T-cell (primary cell): ENCODE measurements at places on chromosomes 1 and 21.

DNA sequence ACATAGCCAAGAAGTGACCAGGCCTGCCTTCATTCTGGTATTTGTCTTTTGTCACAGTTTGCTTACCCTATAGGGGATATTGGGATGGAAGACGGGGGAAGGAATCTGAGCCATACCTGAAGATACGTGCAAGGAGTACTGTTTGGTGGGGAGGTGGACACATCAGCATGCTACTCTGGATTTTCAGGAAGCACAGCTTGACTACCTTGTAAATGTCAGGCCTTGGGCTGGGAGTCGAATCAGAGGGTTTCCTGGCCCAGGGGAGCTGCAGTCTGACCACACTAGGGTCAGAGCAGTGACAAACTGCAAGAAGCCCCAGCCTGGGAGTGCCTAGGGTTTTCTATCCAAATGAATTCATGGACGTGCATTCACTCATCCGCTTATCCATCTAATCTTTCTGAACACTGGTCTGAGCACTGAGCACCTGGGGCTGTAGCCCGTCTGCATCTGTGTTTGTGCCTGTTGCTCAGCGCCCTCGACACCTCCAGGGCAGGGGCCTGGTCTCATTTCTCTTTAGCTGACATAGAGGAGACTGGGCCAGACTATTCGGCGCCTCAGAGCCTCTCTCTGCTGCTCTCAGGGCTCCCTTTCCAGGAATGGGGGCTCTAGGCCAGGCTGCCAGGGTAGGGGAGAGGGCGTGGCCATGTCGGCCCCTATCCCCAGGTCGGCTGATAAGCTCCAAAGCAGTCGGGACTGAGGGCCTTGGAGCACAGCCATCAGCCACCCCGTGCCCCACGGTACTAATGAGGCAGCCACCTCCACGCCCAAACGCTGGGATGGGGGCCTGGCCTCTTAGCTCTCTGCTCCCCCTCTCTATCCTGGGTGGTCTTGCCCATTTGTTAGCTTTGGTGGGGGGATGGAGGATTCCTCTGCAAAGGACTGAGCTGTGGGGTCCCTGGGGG lies 47.0 kb upstream of the SLC2A1 start:
- no peak for DNase-seq

GRCh38 chr21:33859373-33860102 lies 56.1 kb downstream of the ATP5PO start:
- no peak for DNase-seq

GRCh38 chr1:165228676-165229075 lies 127.8 kb downstream of the LMX1A start:
- no peak for DNase-seq

- no peak for DNase-seq
These were observed 7.2 kb downstream of the INTS3 start for GRCh38 chr1:153735090-153735420.

DNA sequence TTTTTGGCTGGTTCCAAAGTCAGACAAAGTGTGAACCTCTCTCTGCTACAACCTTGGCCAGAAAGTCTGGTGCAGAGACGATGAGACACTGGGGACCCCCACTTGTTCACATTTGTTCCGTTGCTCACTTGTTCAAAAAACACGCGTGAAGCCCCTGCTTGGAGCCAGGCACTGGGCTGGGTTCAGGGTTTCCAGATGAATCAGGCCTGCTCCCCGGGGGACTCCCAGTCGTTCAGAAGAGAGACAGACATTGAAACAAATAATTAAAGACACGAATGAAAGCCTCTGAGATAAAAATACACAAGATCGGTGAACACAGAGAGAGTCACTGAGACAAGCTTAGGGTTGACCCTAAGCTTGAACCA lies 101.5 kb upstream of the RUNX3 start:
- DNase-seq, result no peak

GRCh38 chr1:103937763-103938357 lies 188.2 kb downstream of the AMY1C start:
- DNase-seq, result no peak

DNA sequence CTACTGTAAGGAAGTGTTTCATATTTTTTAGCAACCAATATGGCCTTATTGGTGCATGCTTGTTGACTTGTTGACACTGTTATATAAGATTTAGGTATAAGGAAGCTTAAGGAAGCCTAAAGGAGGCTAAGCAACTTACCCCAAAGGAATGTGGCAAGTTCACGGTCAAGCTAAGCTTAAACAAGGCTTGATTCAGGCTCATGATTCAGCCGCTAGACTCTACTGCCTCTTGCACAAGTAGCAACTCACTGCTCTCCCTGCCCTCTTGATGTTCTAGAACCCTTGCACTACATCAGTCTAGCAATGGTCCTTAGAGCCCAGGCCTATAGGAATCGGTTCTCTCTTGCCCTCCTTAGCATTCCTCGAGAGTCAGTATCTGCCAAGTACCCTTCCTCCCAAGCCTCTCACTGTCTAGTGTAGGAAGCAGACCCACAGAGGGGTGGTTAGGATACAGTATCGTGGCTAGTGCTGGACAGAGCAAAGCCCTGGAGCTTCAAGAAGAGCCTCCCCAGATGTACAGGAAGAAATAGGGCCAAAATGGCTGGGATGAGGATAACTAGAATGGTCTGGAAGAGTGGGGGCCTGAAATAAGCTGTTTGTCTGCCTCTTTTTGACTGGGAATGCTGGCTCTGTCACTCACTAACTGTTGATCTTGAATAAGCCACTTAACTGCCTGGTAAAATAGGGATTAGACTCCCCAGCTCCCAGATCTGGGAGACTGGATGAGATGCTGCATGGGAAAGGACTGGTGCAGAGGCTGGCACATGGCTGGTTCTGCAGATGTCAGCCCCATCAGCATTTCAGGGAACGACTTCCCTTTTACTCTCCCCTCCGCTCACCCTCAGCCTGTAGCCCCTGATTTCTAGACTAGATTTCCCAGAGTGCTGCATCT lies 122.2 kb downstream of the NAV1 start:
- no peak for DNase-seq

DNA sequence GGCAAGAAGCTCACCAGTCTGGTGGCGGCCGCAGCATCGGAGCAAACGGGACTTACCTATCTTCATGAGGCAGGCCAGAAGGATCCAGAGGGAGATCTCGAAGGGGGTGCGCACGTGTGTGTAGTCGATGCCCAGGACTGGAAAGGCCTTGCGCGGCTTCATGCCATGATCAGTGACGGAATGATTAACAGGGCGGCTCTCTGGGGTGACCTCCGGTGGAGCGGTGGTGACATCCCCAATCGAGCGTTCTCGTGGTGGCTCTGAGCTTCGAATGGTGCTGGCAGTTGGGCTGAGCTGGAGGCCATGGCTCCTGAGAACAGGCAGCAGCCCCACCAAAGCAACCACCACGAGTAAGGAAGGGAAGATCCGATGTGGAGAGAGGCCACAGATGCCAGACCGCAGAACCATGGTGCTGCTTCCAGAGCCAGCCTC lies 982 bp downstream of the SLC9A1 start:
- DNase-seq, result no peak

GRCh38 chr1:9990944-9991343 lies 6.1 kb upstream of the RBP7 start:
- DNase-seq, result no peak

DNA sequence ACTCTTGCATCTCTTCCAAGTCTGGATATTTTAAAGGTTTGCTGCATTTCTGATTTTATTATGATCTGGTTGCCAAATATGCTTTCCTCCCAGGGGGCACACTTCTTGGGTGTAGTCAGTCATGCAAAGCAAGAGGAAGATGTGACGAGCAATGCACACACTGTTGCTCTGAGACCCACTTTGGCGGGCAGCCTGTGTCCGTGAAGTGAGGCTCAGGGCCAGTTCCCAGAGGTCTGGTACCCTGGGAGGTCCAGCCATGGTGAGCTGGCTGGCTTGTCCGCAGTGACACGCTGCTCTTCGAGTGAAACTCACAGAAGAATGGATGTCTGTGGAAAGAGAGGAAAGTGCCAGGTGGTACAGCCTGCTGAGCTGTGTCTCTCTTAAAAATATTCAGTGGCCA lies 52.8 kb upstream of the EDN2 start:
- no peak for DNase-seq

DNA sequence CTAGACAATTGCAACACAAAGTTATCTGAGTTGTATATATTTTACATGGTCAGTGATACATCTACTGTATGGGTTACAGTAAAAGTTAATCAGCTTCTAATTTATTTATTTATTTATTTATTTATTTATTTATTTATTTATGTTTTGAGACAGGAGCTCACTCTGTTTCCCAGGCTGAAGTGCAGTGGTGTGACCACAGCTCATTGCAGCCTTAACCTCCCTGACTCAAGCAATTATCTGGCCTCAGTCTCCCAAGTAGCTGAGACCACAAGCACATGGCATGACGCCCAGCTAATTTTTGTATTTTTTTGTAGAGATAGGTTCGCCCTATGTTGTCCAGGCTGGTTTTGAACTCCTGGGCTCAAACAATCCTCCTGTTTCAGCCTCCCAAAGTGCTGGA lies 241.6 kb downstream of the PTPRC start:
- no peak for DNase-seq

GRCh38 chr1:30089024-30089430 lies 634.4 kb downstream of the MATN1 start:
- no peak for DNase-seq

DNA sequence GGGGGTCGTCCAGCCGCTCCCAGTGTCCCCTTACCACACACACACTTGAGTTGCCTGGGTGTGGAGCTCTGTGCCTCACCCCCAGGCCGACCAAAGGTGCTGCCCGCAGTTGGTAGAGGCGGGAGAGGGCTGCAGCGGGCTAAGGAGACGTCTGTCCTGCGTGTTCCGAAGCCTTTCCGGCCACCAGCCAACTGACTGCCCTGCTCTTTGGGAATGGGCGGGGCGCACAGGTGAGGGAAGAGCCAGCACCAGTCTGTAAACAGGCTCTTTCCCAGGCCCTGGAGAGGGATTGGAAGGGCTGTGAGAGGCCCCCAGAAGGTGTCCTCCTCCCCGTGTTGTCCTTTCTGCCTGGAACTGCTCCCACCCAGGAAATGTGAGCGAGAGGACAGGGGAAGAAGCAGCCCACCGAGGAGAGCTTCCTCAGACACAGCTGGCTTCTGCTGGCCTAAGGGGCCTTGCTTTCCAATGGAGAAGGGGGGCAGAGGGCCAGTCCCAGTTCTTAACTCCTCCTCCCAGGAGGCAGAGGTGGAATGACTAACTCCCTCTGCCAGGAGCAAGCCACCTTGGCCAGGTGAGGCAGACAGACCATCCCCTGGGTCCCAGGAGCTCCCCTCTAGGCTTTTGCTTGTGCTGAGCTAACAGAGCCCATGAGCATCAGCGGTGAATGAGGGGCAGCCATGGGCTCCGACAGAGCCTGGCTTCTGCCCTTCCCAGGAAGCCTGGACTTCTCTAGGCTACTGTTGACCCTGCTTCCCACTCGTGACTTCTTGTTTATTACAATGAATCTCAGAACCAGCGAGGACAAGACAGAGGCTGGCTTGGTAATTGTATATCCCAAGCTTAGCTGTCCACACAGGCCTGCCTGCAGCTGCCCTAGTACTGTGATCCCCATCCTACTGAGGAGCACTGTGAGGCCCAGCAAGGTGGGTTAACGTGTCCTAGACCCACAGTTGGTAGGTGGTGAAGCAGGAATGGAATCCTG lies 158.1 kb upstream of the COA6 start:
- DNase-seq, result no peak

- no peak for DNase-seq
These were observed 97.4 kb upstream of the ADGRL2 start for GRCh38 chr1:81703391-81703755.

DNA sequence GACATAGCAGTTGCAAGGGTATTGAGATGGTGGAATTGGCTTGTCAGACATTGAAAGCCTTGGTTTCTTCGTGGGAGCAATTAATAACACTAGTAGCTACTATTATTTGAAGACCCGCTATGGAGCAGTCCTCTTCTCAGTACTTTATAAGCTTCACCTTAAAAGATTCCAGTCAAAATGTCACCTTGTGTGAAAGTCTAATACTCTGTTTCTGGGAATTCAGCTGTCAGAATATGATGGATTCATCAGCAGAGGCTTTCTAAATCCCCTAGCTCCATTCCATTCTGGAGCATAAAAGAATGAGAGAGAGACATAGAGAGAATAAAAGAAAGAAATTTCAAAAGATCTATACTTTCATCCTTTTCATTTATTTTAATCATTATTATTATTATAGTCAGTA lies 375.9 kb upstream of the ADGRL2 start:
- no peak for DNase-seq

- DNase-seq, result no peak
These were observed 83.1 kb upstream of the S1PR1 start for GRCh38 chr1:101153692-101154091.

DNA sequence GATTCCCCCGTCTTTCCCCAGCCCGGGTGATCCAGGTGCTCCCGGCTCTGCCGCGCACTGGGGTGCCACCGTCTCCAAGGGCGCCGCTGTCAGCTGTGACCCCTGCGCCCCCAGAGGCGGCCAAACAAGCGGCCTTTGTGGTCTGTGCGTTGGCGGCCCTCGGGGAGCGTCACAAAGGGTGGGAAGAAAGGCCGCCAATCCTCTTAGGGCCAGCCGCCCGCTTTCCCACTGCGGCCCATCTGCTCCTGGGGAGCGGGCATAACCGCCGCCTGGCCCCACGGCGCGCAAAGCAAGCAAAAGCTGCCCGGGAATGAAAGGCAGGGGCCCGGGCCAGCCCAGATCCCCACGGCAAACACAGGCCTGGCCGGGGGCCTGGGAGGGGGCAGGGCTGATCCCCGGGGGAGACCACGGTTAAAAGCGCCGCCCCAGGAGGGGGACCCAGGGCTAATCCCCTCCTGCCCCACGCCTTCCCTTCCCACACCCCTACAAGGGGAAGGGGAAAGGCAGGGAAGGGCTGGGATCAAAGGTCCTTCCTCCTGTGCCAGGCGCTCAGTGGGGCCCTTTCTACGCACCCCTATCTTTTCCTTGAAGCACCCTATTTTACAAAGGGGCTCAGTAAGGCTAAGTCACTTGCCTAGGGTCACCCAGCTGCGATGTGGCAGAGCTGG lies 24.0 kb downstream of the C1QB start:
- no peak for DNase-seq

DNA sequence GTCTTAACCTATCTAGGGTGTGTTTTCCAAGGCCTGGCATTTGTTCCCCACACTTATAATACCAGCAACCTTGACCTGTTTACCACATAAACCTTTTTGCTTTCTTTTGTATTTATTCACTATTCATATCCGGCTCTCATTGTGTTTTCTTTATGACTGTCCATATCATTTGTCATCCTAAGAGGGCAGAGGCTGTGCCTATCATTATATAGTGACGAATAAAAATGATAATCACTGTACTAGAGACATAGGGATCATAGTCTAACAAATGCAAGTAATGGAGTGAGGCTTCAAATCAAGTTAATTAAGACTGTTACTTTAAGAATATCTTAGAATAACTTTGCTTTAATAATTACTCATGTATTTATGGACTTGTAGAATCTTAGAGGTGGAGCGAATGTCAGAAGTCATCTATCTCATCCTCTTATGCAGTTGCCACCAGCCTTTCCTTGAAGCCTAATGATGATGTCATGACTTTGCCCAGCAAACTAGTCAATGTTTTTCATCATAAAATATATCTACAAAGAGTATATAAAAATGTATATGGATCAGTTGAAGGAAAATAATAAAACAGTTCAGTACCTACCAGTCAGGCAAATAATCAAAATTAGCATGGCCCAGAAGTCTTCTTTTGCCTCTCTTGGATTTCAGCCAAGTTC lies 4.7 kb upstream of the ETV3 start:
- DNase-seq, result no peak
